Effector CD4-positive, alpha-beta T cell (primary cell): ENCODE measurements at places on chromosomes 6 and 20.
A peak's percentile ranks its signal among the peaks of the same experiment; 100 is the strongest.

- DNase-seq, result no peak
Measured at GRCh38 chr6:132703936-132704335, 9.9 kb downstream of the VNN1 start.

DNA sequence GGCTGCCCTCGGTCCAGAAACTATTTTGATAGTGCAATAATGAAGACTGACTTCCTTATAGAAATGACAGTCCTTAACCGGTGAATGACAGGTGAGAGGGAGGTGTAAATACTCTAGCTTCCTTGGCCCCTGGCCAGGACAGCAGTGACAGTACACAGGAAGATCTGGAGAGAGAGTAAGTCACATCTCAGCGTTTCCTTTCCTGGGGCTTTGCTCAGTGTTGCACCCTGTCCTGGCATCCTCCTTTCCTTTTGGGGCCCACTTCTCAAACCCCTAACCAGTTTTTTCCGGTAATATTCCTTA is 336.9 kb downstream of the CD83 start:
- DNase-seq, result no peak

DNA sequence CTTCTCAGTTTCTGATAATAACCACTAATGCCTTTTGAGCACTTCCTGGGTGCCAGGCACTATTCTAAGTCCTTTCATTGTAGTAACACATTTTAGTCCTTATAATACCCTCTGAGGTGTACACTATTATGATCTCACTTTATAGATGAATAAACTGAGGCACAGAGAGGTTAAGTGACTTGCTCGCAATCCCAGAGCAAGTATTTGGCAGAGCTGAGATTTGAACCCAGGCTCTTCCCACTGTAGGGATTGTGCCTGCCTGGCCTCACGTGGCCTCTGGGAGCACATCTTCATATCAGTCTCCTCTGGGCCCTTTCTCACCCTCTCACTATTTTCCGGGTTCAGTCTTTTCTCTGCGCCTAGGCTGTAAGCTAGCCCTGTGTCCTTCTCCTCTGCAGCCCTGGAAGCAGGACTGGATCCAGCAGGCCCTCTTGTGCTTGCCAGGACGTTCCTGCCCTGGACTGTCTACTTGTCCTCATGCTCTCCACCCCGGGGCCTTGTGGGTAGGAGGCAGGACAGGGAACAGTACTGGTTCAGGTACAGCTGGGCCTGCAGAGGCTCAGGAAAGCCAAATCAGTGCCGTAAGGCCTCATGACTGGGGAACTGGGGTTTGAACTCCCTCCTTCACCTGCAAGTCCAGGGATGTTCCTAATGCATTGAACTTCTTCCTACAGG is 139.6 kb downstream of the VEGFA start:
- no peak for DNase-seq

DNA sequence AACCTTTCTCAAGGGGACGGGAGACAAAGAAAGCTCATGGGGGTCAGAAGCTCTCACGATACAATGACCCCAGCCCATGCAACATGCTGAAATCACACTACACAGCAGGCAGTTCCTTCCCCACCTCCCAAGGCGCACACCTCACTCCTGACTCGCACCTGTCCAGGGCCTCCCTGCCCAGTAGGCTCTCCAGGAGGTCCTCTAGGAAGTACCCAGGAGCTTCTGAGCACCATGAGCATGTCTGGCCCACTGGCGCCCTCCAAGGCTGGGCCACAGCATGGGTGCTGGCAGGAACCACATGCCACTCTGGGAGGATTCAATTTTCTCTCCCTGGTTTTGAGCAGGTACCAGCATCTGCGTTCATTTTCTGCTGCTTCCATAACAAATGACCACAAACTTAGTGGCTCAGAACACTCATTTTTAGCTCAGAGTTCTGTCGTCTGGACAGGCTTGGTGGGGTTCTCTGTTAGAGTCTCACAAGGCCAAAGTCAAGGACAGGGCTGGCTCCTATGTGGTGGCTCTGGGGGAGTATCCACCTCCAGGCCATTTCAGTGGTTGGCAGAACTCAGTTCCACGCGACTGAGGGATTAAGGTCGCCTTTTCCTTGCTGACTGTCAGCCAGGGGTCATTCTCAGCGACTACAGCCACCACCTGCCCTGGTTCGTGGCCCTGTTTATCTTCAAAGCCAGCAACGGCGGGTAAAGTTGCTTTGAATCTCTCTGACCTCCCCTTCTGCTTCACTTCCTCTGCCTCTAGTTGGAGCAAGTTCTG is 32.7 kb downstream of the ACSS1 start:
- no peak for DNase-seq

DNA sequence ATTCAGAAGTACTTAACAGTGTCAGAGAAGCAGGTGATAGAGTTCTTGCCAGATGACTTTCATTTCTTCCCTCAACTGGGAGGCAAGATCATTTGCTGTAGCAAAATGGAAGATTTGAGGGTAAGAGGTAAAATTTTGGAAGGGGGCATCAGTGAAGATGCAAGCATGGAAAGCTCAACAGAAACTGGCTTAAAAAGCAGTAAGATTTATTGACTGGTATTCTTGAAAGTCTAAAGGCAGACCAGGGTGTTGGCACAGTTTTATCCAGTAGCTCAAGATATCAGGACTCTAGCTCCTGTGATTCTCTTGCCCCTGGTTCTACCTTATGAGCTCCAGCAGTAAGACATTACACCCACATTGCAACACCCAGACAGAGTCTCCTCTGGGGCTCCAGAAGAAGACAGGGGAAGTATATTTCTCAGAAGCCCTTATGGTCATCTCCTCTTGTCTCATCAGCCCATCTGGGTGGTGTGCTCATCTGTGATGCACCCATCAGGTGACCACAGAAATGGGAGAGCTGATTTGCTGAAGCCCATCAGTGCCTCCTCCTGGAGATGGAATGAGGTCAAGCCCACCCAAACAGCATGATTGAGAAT is 16.0 kb upstream of the MOCS1 start:
- DNase-seq, result no peak

- no peak for DNase-seq
Measured at GRCh38 chr20:45308117-45308778, at the start of gene MATN4. Gene MATN4 (minus strand): TSS chr20:45308299. CDS start chr20:45305582, 2,717 bp downstream.

GRCh38 chr6:62367601-62368000 is 81.6 kb upstream of the KHDRBS2 start:
- DNase-seq, result no peak

DNA sequence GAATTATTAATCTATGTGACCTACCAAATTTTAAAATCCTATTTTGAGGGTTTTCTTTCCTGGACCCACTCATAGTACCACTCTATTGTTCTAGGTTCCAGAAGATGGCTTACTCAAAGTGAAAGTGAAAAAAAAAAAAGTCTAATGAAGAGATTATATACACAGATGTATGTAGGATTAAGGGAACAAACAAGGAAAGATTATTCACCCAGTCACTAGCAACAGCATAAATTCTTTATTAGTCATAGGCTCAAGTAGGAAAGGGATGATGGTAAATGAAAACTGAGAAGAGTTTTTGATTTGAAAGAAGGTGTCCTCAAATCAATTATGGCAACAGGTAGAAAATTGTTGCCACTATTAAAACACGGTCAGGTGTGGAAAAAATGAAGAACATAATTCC is 923.7 kb downstream of the TBC1D32 start:
- DNase-seq, result no peak

- no peak for DNase-seq
Measured at GRCh38 chr20:52683761-52684160, 288.4 kb upstream of the TSHZ2 start.

- peak; percentile 26 for DNase-seq
Measured at GRCh38 chr6:2196079-2196679, 49.2 kb downstream of the GMDS start.

DNA sequence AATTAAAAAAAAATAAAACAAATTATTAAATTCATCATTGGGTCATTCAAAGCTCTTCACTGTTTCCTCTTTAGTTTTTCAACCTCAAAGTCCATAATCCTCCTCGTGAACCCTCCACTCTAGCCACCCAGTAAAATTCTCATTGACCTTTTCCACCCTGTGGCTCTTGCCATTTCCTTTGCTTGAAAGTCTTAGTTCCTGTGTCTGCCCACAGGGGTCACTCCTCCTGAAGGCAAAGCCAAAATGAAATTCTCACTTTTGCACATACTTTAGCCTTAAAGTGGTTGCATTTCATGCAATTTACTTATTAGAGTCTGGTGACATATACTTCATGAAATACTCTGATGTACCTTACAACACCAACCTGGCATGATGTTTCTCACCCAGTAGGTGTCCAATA is 263.7 kb downstream of the BMP2 start:
- DNase-seq, result no peak

GRCh38 chr6:3471711-3472110 is 14.9 kb upstream of the SLC22A23 start:
- DNase-seq, result no peak

GRCh38 chr6:100620085-100620840 is 155.5 kb upstream of the SIM1 start:
- DNase-seq, result no peak

GRCh38 chr20:36231331-36231730 is 4.9 kb upstream of the AAR2 start:
- DNase-seq, result no peak

GRCh38 chr6:52144196-52145076 is 41.7 kb upstream of the IL17A start:
- DNase-seq, result no peak
